ENCODE measurements at places on chromosomes 2 and 18.
A peak's percentile ranks its signal among the peaks of the same experiment; 100 is the strongest.

DNA sequence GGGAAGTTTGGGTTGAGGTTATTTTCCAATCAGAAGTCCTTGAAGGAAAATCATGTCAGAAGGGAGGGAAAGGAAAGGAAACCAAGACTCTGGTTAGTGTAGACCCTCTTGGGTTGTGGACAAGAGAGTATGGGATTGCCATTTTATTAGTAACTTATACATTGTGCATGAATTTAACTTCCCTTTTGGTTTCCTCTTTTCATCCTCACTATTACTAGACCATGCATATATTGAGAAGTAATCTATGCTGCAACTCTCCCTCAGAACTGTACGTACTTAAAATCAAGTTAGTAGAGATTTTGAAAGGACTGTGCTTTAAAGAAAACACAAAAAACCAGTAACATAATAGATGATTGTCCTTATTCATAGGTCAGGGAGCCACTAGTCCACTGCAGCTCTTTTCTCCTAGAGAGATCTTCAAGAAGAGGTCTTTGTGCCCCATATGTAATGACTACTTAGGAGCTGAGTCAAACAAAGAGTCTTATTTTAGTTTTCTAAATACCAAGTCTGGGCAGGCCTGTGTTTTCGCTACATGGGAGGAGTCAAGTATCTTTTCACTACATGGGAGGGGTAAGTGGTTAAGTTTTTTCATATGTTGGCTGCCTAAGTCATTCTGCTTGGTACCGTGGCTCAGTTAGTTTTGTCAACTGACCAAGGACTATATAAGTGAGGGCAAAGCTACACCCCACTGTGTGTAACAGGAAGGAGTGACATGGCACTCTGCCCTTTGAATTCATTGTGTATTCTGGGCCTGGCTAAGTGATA lies 25.2 kb upstream of the FAM117B start:
- DNase-seq: no peak

DNA sequence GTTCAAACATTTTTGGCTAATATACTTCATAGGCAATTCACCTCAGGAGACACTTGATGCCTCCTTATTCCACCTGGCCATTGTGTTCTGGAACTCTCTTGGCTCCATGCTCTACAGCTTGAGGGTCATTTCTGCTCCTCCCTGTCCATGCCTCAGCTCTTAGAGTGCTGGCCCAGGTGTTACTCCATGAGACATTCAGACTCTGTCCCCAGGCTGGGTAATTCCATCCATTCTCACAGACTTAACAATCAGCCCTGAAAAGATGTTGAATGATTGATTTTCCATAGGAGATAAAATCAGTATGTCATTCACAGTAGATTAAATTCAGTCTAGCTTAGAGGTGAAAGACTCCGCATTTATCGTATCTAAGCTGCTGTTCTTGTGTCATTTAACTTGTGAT lies 168.6 kb upstream of the CWC22 start:
- DNase-seq: no peak

- DNase-seq: no peak
These were observed 30.6 kb upstream of the CREB1 start for GRCh38 chr2:207499114-207499513.

DNA sequence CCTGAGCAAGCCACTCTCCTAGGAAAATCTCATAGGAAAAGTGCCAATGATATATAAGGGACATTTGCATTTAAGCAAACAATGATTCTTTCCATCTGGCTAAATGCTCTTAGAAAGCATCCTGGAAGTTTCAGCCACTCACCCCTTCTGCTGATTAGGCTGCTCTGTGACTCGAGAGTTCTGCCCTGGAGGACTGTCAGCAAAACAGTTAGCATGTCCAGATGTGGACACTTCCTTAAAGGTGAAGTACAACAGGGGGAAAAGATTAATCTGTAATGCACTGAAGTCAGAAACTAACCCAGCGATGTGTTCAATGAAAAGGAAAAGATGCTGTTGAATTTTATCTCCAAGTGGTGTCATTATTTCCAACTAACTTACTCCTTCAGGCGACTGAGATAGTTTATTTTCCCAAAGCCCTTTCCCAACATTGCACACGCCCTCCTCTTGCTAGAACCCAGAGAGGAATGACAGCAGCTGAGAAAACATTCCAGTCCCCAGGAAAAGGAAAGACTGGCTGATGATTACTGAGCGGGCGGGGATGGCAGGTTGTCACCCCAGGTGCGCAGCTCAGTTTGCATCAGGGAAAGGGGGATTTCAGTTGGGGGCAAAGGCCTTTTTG lies 214.0 kb downstream of the SS18 start:
- no peak for DNase-seq

DNA sequence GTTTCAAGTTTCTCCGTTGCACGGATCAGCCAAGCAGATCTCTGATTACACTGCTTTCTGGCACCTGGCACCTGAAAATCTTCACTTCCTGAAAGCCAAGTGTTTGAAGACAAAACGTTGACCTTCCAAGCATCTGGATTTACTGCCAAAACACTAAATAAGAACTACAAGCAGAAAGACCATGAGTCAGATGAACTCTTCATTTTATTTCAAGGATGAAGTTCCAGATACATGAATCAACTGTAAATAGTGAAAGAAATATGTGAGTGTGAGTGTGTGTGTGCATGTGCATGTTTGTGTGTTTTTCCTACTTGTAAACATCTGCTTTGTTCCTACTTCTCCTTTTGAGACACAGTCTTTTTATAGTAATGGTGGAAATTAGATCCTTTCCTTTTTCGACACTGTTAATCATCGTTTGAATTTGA lies 60.0 kb upstream of the DTNA start:
- DNase-seq: no peak

DNA sequence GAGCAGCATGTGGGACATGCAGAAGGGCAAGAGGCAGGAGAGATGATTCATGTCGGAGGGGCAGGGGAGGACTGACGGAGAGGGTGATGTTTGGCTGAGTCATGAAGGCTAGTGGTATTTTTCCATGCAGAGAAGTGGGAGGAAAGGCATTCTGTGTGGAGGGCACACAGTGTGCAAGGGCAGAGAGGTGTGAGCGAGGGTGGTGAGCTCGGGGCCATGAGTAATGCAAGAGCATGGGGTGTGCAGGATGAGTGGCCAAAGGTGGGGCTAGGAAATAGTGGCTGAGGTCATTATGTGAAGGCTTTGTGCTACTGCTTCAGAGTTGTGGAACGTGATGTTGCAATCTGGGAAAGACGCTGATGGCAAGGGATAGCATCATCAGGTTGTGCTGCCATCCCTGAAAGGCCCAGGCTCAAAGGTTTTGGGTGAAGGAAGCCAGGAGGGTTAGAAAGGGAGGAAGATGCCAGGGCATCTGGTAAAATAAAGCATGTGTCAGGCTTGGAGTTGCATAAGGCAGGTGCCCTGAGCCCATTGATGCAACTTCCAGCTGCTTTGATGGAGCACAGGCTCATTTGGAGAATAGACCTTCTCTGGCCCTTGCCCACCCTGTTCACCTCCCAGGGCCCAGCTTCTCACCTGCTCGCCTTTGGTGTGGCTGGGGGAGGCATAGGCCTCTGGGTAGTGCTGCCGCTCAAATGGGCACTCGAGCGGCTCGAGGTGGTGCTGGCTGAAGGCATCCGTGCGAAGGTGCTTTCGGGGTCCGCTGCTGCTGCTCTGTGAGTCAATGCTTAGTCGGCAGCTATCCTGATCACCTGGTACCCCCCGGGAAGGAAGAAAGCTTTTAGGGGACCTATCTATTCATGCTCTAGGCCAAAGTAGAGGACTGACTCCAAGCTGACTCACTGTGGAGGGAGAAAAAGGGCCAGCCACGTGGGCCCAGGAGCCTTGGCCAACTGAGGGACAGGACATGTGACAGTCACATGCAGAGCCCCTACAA lies 37.5 kb downstream of the PAX8 start:
- peak; percentile 43 for DNase-seq

DNA sequence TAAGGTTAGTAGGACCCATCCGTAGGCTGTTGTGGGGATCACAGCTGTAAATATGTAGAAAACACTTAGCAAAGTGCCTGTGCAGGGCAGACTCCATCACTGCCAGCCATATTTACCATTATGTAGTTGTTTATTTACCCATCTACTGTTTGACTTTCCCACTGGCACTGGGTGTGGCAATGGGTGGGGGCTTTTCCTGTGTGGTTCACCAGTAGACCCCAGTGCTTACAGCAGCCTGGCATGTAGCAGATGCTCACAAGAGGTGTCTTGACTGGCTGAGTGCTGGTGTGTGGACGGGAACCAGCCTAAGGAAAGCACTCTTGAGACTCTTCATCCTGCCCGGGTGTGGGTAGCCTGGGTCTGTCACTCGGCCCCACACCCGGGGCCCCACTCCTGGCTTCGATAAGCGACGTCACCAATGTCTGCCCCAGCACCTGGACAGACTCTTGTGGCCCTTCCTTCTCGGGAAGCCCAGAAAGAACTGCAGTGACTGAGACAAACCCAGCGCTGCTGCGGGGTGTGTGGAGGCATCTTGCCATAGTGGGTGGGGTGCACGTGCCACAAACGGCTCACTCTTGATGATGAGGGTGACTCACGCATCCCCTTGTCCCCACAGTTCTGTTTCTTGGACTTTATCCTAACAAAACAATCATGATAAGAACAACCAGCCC lies 78.3 kb downstream of the HDAC4 start:
- peak; percentile 28 for DNase-seq

DNA sequence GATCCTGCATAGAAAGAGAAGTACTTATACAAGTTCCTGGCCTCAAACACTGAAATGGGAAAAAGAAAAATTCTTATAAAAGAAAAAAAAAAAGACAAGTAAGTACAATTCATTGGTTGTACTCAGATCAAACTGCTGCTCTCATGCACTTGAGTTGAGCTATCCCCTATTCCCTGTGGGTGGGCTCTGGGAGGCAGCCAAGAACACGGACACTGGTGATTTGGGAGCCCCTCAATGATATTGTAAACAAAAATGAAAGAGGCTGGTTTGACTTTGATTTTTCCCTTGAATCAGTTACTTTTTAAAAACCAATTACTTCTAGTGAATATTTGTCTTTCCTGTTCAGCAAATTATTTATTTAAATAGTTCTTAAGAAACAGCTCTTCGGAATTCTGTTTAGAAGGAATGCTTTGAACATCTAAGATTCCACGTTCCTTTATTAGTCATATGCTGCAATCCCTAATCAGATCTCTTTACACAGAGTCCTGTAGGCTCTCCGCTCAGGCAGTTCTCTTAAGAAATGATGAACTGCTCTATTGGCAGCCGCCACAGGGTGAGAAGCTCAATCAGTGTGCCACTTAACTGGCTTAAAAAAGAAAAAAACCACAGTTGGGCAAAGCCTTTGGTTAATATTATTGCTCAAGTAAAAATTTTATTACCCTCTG lies 225.1 kb downstream of the TMEM182 start:
- no peak for DNase-seq

DNA sequence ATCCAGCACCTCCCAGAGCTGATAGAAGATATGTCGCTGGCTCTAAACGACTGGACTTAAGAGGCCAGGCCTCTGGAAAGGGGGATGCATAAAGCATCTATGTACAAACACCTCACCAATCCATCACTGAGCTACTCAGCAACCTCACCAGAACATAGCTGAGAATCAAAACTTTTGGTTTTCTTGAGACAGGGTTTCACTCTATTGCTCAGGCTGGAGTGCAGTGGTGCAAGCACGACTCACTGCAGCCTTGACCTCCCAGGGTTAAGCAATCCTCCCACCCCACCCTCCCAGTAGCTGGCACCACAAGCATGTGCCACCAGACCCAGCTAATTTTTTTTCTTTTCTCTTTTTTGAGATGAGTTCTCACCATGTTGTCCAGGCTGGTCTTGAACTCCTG lies 62.9 kb upstream of the MSH6 start:
- DNase-seq: no peak

GRCh38 chr18:42341423-42341822 lies 386.4 kb downstream of the PIK3C3 start:
- DNase-seq: no peak

- no peak for DNase-seq
These were observed 8.7 kb upstream of the TXNDC2 start for GRCh38 chr18:9876867-9877654.

GRCh38 chr2:9722451-9722850 lies 91.7 kb upstream of the YWHAQ start:
- no peak for DNase-seq

DNA sequence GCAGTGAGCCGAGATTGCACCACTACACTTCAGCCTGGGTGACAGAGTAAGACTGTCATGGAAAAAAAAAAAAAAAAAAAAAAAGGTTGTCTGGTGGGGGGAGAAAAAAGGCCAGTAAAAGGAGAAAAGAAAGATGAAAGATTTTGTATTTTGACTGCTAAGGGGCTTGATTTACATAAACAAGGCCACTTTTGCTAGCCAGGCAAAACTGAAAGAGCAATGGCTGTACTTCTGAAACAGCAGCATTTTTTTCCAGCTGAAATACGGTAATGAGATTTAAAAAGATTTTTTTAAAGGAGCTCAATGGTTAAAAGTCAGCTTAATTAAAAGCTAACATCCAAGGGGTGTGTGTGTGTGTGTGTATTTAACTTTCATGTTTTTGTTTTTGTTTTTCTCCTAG lies 11.3 kb upstream of the OXER1 start:
- DNase-seq: no peak

GRCh38 chr2:201255408-201256033 lies 4.8 kb upstream of the CASP8 start:
- DNase-seq: no peak

DNA sequence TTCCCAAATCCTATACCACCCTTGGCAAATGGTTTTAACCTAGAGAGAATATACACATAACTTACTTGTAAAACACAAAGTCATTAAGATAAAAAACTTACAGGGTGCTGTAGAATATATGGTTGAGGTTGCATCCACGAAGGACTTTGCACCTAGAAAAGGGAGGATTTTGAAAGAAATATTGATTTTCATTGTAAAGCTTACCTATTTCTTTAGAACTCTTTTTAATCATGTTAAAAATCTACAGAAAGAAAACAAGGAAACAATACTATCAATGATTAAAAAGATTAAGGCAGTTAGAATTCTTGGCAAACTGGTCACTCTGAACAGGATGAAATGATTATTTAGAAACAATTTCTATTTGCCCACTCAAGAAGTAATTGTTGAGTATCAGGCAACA lies 81.1 kb upstream of the ITGB6 start:
- no peak for DNase-seq

DNA sequence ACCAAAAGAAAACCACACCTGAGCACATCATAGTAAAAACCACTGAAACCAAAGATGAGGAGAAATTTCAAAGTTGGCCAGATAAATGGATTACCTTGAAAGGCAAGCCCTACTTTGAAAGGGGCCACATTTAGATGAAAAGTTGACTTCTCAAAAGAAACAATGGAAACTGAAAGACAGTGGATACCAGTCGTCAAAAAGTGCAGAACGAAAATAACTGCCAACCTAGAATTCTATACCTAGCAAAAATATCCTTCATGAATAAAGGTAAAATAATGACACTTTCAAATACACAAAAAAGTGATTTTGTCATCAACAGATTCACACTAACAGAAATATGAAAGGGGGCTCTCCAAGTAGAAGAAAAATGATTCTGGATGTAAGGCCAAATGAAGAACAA lies 18.4 kb downstream of the NEU4 start:
- no peak for DNase-seq

DNA sequence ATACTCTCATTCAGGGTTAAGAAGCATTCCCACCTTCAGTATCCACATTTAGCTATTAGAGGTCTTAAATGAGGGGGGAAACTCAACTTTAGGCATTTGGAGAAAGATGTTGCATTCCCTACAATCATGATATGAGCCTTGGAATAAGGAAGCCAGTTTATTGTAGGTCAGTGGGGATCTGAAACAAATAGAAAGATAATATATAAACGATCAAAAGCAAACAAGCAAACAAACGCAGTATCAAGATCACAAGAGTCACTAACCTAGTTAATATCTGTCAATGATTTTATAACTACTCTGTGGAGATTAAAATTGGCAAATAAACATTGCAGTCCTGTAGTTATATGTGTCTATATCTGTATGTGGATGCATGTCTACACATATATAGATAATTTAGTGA lies 152.4 kb upstream of the LRATD1 start:
- no peak for DNase-seq
